AML-193 (cell line): ENCODE measurements at places on chromosomes 12 and 14.

- no peak for DNase-seq
These were observed 2.8 kb upstream of the PRKAG1 start for GRCh38 chr12:49021292-49021915.

GRCh38 chr12:63036974-63037335 is 102.0 kb upstream of the PPM1H start:
- no peak for DNase-seq

GRCh38 chr12:52689936-52690335 is 9.7 kb upstream of the KRT1 start:
- DNase-seq = no peak

DNA sequence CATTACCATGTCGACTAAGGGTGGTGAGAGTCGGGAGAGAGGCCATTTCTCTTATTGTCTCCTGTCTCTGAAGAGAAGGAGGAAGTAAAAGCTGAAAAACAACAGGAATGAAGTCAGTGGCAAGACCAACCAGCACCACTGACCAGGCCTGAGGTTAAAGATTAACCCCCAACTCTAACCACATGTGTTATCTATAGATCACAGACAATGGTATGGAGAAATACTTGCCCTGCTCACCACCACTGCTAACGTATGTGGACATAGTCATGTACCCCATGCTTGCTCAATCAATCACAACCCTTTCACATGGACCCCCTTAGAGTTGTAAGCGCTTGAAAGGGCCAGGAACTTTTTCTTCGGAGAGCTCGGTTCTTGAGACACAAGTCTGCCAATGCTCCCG is 690.9 kb upstream of the LMO3 start:
- DNase-seq = no peak

- no peak for DNase-seq
These were observed 392.6 kb downstream of the FUT8 start for GRCh38 chr14:65805113-65805473.

DNA sequence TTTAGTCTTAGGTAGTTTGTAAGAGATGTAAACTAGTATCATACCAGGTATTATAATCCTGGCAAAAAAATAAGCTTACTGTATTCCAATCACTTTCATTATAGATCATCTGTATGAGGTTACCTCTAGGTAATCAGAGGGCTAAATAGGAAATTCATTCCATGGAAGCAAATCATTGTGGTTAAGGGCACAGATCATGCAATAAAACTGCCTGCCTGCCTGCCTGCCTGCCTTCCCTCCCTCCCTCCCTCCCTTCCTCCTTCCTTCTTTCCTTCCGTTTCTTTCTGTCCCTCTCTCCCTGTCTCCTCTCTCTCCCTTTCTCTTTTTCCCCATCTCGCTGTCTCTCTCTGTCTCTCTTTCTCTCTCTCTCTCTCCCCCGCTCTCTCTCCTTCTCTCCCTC is 3.2 kb upstream of the CLEC9A start:
- DNase-seq = peak; percentile 69

DNA sequence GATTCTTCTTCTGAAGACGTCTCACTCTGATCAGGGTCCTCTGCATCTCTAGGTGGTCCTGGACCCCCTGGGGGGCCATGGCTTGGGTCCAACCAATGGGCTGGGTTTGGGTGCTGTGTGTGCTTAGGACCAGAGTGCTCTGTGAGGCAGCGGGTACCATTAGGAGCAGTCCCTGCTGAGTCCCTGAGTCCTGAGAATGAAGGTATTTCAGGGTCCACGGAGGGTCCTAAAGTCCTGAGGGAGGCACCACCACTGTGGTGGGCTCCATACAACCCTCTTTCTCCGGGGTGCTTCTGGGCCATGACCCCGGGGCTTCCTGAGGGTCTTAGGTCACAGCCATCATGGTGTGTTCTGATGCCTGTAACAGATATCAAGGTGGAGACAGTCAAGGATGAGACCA is 1.0 kb downstream of the DNAJC14 start:
- no peak for DNase-seq

GRCh38 chr12:88419794-88420193 is 160.5 kb downstream of the KITLG start:
- DNase-seq = no peak

DNA sequence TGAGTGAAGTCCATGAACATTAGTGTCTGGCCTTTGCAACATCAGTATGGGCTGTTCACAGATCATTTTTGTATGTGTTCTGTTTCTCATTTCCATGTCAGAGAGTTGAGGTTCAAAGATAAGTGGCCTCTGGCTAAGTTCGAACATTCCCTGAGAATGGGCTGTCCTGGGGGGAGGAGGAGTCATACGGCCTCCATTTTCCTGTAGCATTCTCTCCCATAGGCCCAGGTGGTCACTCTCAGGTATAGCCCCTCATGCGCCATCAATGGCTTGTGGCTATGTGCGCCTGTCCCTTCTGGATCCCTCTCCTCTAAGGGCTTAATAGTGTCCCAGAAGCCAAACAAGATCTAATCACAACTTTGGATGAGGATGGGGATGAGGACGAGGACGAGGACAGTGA is 165.0 kb downstream of the PAX9 start:
- no peak for DNase-seq

GRCh38 chr14:75320196-75320595 is 41.6 kb downstream of the FOS start:
- no peak for DNase-seq

DNA sequence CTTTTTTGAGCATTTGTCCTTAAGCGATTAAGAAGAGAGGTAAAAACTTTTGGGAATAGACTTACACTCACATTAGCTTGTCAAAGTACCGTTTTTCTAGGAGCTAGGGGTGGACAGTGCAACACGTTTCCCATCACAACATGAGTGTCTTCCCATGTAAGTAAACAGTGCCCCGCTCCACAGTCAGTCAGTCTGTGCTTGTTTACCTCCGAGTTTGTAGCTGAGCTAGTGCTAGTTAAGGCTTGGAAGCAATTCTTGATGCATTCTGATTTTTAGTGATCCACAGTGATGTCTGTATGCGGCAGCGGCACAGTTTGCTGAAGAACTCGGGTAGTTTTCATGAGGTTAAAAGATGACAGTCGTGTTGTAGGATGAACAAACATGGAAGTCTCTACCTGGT is 941 bp downstream of the ZDHHC17 start:
- no peak for DNase-seq

- no peak for DNase-seq
These were observed 17.6 kb downstream of the DUSP6 start for GRCh38 chr12:89334548-89335169.

GRCh38 chr12:78120866-78121560 is 290.3 kb downstream of the NAV3 start:
- peak; percentile 51 for DNase-seq

- DNase-seq = peak; percentile 4
These were observed 28.9 kb downstream of the ANO6 start for GRCh38 chr12:45244561-45245343.

DNA sequence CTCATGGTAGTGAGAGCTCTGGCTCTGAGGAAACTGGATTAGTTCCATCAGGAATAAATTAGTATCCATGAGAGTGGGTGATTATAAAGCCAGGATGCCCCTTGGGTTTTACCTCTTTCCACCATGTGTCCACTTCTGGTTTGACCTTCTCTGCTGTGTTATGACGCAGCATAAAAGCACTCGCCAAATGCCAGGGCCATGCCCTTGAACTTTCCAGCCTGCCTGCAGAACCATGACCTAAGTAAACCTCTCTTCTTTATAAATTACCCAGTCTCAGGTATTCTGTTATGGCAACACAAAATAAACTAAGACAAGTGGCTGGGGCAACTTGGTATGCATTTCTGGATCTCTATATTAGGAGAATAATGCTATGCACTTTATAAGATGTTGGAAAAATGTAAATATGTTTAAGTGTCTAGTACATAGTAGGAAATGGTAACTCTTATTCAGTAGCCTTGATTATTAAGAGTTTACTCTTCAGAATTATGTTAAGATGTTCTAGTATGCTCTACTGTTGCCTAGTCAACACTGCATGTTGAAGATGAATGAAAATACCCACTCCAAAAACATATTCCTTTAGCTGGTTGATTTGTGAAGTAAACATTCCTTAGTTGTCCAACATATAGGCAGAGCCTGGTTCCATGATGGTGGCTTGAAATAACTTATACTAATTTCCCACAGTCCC is 455.6 kb upstream of the TMPO start:
- no peak for DNase-seq

DNA sequence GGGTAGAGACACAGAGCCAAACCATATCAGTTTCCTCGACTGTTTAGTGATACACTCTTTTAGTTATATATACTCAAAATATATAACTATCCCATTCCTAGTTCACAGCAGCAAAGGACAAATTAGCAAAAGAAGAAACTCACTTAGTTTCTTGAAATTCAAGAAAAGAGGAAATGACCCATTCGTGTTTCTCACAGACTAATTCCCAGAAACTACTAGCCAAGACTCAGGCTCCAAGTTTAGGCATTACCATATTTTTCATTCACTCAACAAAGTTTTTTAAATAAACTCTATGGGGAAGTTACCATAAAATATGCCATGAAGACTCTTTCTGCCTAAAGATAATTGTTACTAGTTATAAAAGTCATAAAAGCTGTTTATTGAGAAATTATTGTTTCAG is 152.3 kb upstream of the DAAM1 start:
- no peak for DNase-seq

- no peak for DNase-seq
These were observed 194.1 kb downstream of the ANO6 start for GRCh38 chr12:45409966-45410365.

- DNase-seq = no peak
These were observed 129.1 kb upstream of the MAX start for GRCh38 chr14:65231286-65231980.

GRCh38 chr14:64940336-64940910 is 2.1 kb downstream of the GPX2 start:
- DNase-seq = no peak

DNA sequence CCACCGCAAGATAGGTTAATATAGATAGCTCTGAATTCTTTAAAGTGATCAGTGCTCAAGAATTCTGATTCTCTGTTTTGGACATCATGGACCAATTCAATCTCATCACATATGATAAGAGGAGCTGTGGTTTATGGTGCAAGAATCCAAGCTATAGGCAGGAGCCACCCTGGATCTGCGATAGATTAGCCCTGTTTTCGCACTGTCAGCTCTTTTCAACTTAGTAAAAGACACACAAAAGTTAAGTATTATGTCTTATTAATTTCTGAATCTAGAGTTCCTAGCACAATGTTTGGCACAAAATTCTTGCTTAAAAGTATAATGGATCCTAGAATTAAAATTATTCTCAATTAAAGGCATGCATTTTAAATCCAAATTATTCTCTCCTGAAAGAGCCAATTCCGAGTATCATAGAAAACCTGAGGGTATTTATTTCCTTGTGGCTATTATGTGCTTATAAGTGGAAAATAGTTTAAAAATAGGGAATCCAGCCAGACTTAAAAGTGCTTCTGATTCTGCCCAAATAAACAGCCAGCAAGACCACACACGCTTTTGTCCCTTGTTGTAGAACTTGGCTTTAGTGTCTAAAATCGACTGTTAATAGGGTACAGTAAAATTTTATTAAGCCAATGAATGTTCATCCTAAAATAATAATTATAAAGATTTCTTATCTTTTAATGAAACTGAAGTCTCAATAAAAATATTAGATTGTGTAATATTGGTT is 184.9 kb upstream of the FLRT2 start:
- no peak for DNase-seq

DNA sequence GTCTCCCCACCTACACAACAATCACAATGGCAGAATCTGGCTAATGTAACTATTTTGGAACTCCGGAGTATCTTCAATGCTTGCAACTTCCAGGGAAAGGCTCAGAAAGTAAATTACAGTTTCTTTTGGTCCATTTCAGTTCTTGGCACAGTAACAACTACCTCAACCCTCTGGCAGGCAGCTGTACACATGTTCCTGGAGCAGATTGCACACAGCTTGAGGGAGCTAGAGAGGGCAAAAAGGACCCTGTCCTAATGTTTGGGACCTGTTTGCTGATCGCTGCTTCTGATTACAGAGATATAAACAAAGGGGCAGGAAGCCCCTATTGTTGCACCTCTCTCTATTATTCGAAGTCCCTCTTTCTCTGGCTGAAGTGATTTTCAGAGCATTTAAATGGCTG is 35.2 kb upstream of the SLC38A1 start:
- DNase-seq = no peak

DNA sequence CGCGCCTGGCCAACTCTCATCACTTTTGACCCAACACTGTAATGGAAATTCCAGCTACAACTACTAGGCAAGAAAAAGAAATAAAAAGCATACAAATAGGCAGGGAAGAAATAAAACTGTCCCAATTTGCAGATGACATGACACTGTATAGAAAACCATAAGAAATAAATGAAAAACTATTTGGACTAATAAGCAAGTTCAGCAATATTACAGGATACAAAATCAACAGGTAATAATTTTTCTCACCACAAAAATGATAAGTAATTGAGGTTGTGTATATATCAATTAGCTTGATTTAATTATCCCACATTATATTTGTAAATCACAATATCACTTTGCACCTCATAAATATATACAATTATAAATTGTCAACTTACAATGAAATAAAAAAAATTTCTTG is 41.9 kb upstream of the OASL start:
- no peak for DNase-seq

GRCh38 chr12:1474041-1474573 is 120.3 kb downstream of the FBXL14 start:
- DNase-seq = peak; percentile 46

DNA sequence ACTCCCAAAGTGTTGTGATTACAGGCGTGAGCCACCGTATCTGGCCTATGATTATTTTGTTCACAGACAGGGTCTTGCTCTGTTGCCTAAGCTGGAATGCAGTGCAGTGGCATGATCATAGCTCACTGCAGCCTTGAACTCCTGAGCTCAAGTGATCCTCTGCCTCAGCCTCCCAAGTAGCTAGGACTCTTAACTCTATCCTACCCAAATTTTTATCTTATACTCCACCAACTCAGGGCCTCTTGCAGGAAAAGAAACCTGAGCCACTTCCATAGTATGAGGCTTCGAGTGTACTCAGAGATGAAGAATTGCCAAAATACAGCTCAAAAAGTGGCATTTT is 828 bp downstream of the MMAB start:
- DNase-seq = no peak

GRCh38 chr14:81208489-81208888 is 12.3 kb downstream of the GTF2A1 start:
- DNase-seq = peak; percentile 38

GRCh38 chr12:10618338-10618987 is 5.1 kb upstream of the MAGOHB start:
- DNase-seq = no peak

DNA sequence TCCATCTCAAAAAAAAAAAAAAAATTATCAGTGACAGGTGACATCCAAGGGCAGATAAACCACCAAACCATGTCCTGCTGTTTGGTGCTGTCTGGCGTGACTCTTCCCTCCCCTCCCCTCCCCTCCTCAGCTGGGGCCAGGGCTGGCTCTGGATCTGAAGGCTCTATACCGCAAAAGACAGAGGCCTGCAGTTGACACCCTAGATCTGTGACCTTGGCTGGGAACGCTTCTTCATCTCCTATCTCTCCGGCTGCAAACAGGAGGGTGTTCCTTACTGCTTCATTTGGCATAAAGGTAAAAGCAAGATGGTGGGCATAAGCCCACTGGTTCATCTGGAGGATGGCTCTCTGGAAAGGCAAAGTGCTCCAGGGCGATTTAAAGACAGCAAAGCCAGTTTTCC is 126.8 kb upstream of the PRMT8 start:
- DNase-seq = no peak

- DNase-seq = no peak
These were observed 372.3 kb upstream of the KITLG start for GRCh38 chr12:88952562-88952942.
